Caco-2 (cell line): ENCODE measurements at places on chromosomes 12 and 14. TPM values are rescaled to one million over a fixed set of nuclear protein-coding genes. Genes with fewer than 3 reads are reported as not detected.

Gene RD3L
- not detected in 2 replicates for total RNA-seq

DNA sequence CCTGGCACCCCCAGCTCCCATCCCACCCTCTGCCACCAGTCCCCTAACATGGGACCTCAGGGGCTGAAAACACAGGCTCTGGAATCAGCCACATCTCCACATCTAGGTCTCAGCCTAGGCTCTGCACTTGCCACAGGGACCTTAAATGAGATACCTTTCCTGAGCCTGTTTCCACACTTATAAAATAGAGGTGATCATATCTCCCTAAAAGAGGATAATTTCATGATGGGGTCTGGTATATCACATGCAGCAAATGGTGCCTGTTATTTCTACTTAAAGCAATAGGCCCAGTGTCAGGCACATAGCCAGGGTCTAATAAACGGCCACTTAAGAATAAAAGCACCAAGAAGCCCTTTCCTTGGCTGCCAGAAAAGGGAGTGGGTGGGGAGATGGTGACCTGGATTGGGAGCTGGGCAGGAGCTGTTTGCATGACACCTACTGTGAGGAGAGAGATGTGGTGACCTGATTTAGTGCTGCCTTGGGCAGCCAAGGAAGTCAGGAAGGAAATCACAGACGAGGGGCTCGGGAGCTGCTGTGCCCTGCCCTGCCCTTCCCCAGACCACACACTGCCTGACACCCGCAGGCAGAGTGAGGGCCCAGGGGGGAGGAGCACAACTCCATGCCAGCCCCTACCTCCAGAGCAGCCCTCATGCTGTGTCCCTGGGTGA, 71.2 kb downstream of the IRF2BPL start:
- H3K4me3 ChIP-seq = no peak overlapping the region
- H3K36me3 ChIP-seq = no peaks in the 10 kb centered on the region
- peaks cover 19% of the 10 kb centered on the region for H3K4me1 ChIP-seq
- no peaks in the 10 kb centered on the region for H3K27me3 ChIP-seq

GRCh38 chr12:80858356-80858755, 79.4 kb downstream of the LIN7A start:
- H3K27ac ChIP-seq = no peak overlapping the region
- H3K4me3 ChIP-seq = no peak overlapping the region
- H3K4me1 ChIP-seq = no peaks in the 10 kb centered on the region
- no peak for DNase-seq

Gene OAS2
- 0.25 TPM in 1 of 2 replicates, not detected in the other for total RNA-seq

Gene TOMM20L
- total RNA-seq = 1.2 and 1.7 TPM in 2 replicates
